ENCODE measurements at places on chromosomes 6 and 20.

DNA sequence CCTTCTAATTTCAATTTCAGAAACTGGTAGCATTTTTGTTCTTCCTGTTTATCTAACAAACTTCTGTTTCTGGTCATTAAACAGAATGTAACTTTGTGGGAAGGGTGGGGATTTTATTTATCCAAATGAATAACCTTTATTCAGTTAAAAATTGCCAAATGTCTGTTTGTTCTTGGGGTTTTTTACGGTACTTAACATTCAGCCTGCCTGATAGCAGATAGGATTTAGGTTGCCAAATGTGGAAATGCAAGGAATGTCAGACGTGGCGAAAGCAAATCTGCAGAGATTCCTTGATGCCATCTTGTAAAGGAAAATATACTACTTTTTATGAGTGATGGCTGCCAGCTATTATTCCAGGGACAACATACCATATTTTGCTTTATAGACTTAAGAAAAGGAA is 95.7 kb downstream of the LYRM2 start:
- no peak overlapping the region for H3K4me3 ChIP-seq
- no peak overlapping the region for H3K27ac ChIP-seq
- no peaks in the 10 kb centered on the region for H3K36me3 ChIP-seq
- no peaks in the 10 kb centered on the region for H3K27me3 ChIP-seq
- no peaks in the 10 kb centered on the region for H3K4me1 ChIP-seq

DNA sequence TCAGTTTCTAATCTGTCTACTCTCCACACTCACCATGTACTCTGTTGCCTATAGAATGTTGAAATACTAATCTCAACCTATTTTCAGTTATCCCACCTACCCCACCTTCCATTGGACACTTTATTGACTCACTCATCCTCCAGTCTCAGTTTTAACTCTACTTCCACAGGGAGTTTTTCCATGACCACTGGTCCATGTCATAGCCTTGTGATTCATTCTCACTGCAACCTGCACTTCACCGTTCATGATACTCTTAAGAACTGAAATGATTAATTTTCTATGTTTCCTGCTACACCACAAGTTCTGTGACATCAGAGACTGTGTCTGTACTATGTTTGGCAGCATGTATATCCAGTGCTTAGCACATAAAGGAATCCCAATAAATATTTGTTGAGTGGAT is 122.8 kb upstream of the HSF2 start:
- no peaks in the 10 kb centered on the region for H3K27me3 ChIP-seq
- H3K36me3 ChIP-seq: no peaks in the 10 kb centered on the region
- no peak overlapping the region for H3K4me3 ChIP-seq
- no peaks in the 10 kb centered on the region for H3K4me1 ChIP-seq
- H3K27ac ChIP-seq: no peak overlapping the region

GRCh38 chr6:135146162-135146934 is 34.8 kb upstream of the MYB start:
- H3K27me3 ChIP-seq: no peaks in the 10 kb centered on the region
- H3K4me1 ChIP-seq: no peaks in the 10 kb centered on the region

- H3K4me1 ChIP-seq: no peaks in the 10 kb centered on the region
- no peak for DNase-seq
- H3K27me3 ChIP-seq: no peaks in the 10 kb centered on the region
- no peak overlapping the region for H3K27ac ChIP-seq
- H3K36me3 ChIP-seq: no peaks in the 10 kb centered on the region
Measured at GRCh38 chr6:93318121-93318520, 101.2 kb downstream of the EPHA7 start.

DNA sequence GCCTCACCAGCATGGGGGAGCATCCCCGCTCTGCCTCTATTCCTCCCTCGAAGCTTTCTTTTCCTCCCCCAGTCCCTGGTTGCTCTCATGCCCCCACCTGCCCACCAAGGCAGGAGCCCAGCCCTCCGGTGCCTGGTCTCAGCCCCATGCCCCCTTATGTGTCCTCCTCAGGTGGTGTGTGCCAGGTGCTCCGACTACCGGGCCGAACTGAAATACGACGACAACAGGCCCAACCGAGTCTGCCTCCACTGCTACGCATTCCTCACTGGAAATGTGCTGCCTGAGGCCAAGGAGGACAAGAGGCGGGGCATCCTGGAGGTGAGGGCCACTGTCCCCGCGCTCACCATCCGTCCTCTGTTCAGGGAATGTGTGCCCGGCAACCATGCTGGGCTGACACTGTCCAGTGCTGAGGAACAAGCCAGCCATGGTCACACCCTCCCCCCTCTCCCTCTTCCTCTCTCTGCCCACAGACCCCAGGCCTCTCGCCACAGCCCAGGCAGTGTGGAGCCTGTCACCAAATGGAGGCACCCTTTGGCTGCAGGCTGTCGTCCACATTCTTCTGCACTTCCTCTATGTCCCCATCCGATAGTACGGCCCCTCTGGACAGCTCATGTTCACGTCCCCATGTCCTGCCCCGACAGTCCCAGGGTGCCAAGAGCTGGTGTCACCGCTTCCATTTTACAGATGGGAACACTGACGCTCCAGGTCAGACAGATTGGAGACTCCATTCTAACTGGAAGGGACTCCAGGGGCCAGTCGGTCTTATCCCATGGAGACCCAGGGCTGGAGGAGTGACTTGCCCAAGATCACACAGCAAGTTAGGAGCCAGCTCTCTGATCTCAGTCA is 20.4 kb downstream of the FGD2 start:
- no peak for DNase-seq
- no peak overlapping the region for H3K4me3 ChIP-seq
- H3K27ac ChIP-seq: no peak overlapping the region
- H3K27me3 ChIP-seq: no peaks in the 10 kb centered on the region

DNA sequence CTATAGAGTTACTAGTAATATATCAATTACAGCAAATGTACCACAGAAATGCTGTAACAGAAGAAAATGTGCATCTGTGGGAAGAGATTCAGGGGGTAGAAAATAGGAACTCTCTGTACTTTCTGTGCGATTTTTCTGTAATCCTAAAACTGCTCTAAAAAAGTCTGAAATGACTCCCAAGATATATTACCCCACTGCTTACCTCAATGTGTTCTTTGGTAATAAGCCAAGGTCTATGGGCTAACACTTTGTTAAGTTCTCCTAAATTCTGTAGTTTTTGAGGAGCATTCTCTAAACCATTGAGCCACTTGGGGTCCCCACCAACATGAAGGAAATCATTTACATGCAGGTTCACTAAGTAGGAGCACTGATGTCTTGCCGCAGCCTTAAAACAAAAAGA is 94.4 kb downstream of the SESN1 start:
- no peak for DNase-seq
- peaks cover 5% of the 10 kb centered on the region for H3K4me1 ChIP-seq
- H3K27me3 ChIP-seq: no peaks in the 10 kb centered on the region

DNA sequence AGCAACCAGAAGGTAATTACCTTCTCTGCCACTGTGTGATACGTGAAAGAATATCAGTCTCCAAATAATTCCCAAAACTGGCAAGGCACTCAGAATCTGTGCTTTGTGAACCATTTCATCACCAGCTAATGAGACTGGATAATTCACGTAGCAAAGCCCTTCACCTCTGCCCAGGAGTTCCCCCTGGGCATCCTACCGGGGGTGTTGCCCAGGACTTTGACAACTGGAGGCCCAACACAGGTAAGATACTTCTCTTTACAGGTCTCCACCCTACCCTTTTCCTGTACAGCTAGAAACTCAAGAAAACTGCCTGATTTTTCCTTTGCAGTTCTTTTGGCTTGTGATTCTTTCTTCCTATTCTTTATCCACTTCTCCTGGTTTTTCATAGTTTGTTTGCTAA is 2.7 kb upstream of the CD24 start:
- H3K36me3 ChIP-seq: no peaks in the 10 kb centered on the region
- H3K27me3 ChIP-seq: peaks cover 15% of the 10 kb centered on the region
- no peaks in the 10 kb centered on the region for H3K4me1 ChIP-seq

GRCh38 chr6:2204272-2204671 is 41.1 kb downstream of the GMDS start:
- H3K36me3 ChIP-seq: no peaks in the 10 kb centered on the region
- H3K4me1 ChIP-seq: no peaks in the 10 kb centered on the region
- no peaks in the 10 kb centered on the region for H3K27me3 ChIP-seq
- DNase-seq: no peak
- no peak overlapping the region for H3K4me3 ChIP-seq
- no peak overlapping the region for H3K27ac ChIP-seq

DNA sequence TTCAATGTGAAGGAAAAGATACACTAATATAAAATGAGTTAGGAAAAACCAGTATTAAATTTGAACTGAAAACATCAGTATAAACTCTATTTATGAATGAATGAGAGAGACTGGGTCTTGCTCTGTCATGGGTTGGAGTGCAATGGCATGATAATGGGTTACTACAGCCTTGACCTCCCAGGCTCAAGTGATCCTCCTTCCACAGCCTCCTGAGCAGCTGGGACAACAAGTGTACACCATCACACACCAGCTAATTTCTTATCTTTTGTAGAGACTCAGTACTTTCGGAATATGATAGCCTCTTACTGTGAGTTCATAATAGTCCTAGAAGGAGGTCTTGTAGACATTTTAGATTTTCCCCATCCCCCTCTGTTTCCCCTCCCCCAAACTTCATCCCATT is 21.4 kb downstream of the KCTD20 start:
- no peaks in the 10 kb centered on the region for H3K4me1 ChIP-seq
- no peaks in the 10 kb centered on the region for H3K36me3 ChIP-seq
- no peaks in the 10 kb centered on the region for H3K27me3 ChIP-seq
- H3K27ac ChIP-seq: no peak overlapping the region
- H3K4me3 ChIP-seq: no peak overlapping the region

DNA sequence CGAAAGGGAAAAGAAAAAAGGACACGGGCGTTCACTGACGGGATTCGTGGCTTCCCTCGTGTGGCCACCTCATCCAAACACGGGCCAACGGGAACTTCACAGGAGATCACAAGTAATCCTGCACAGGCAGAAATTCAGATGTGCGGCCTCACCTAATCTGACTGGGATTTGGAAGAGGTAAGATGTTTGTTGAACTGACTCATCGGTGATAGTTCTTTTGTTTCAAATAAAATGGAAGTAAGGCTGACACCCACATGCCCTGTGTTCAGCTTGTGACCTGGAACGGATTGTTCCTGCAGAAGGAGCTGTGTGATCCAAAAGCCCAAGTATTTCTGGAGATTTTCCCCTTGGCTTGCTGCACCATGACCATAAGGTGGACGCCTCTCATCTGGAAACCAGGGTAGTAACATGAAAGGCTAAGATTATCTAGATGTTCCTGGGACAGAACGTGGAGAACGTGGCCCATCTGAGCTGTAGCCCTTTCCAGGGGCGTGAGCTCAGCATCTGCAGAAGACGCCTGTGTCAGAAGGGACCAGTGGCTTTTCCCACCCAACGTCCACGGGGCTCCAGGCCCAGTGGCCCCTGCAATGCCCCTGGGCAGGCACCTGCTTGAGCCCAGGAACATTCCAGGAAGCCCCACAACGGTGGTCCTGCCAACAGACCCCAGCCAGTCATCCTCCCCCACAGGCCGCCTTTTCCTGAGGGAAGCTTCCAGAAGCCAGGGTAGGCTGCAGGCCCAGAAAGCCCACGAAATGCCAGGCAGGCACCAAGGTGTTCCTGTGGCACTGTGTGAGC is 39.7 kb downstream of the DLL1 start:
- no peaks in the 10 kb centered on the region for H3K4me1 ChIP-seq
- H3K27ac ChIP-seq: no peak overlapping the region
- H3K4me3 ChIP-seq: no peak overlapping the region
- no peak for DNase-seq

GRCh38 chr6:62672989-62673388 is 387.0 kb upstream of the KHDRBS2 start:
- H3K36me3 ChIP-seq: no peaks in the 10 kb centered on the region
- H3K4me3 ChIP-seq: no peak overlapping the region
- H3K4me1 ChIP-seq: no peaks in the 10 kb centered on the region
- no peaks in the 10 kb centered on the region for H3K27me3 ChIP-seq

DNA sequence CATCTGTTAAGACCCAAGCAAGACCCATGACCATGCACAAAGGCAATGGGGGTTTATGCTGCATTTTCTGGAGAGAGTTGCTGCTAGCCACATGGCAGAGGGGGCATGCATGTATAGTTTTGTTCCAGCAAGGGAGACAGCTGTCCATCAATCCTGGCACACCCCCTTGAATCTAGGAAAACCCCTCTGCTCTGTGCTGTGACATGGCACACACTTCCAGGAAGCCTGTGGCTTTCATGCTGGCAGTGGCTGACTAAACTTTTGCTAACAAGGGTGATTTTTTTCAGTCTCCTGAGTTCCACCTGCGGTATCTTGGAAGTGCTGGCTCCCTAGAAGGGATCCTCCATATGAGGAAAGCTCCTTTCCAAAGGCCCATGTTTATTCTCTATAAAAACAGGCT is 9.1 kb upstream of the CST4 start:
- no peaks in the 10 kb centered on the region for H3K27me3 ChIP-seq
- no peaks in the 10 kb centered on the region for H3K36me3 ChIP-seq
- H3K4me3 ChIP-seq: no peak overlapping the region
- no peak overlapping the region for H3K27ac ChIP-seq
